Right atrium auricular region (tissue), 2 donors: ENCODE measurements at places on chromosomes 16 and 17.

- no peak for DNase-seq
- H3K27me3 ChIP-seq = no peaks in the 10 kb centered on the region
- no peaks in the 10 kb centered on the region for H3K36me3 ChIP-seq
- H3K4me1 ChIP-seq = no peaks in the 10 kb centered on the region
- no peak overlapping the region for H3K4me3 ChIP-seq
Observed at GRCh38 chr16:85923153-85924021, 24.4 kb downstream of the IRF8 start.

DNA sequence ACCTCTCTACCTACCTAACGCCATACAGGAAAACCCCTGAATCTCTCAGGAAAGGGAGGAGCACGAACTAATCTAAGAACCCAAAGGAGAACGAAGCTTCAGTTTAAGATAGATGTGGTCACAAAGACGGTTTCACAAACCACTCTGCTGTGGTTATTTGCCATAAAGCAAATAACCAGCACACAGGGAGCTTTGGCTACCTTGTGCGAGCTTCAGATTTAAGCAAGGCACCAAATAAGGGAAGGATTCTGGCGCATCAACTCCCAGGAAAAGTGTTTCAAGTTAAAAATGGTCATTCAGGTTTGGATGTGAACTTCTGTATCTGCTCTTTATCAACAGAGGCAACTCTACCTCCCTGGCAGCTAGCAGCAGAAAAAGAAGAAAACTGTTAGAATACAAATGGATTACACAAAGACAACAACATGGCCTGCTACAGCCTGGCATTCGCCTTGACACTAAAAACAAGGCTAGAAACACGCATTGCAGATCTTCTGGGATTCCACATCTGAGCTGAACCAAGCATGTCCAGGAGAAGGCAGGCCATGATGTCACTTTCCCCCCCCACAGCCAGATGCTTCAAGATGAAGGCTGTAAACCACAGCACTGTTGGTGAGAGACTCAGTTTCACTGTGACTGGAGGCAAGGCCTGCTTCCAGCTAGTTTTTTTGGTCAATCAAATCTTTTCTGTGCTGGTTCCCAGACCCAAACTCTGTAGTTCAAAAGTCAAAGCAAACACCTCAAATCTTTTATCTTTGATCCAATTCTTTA is 43.6 kb downstream of the SMG6 start:
- no peak for DNase-seq
- H3K4me1 ChIP-seq = no peaks in the 10 kb centered on the region
- no peak overlapping the region for H3K27ac ChIP-seq
- H3K27me3 ChIP-seq = no peaks in the 10 kb centered on the region

DNA sequence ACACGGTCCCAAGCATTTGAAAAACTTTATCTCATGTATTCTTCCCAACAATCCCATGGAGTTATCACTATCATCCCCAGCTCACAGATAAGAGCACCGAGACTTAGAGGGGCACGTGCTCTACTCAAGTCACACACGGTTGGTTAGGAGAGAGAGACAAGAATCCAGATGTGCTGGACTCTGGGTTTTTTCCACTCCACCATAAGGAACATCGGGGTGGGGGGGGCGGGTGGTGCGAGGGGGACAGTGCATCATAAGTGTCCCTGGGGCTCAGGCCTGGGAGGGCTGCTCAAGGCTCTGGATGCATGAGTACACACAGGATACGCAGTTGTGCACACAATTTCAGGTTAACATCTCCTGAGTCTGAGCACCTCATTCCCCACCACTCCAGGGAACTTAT is 7.4 kb downstream of the CDC42EP4 start:
- peak overlapping the region; percentile 99 for H3K27ac ChIP-seq
- DNase-seq = no peak
- no peaks in the 10 kb centered on the region for H3K36me3 ChIP-seq
- no peaks in the 10 kb centered on the region for H3K27me3 ChIP-seq
- no peak overlapping the region for H3K4me3 ChIP-seq

DNA sequence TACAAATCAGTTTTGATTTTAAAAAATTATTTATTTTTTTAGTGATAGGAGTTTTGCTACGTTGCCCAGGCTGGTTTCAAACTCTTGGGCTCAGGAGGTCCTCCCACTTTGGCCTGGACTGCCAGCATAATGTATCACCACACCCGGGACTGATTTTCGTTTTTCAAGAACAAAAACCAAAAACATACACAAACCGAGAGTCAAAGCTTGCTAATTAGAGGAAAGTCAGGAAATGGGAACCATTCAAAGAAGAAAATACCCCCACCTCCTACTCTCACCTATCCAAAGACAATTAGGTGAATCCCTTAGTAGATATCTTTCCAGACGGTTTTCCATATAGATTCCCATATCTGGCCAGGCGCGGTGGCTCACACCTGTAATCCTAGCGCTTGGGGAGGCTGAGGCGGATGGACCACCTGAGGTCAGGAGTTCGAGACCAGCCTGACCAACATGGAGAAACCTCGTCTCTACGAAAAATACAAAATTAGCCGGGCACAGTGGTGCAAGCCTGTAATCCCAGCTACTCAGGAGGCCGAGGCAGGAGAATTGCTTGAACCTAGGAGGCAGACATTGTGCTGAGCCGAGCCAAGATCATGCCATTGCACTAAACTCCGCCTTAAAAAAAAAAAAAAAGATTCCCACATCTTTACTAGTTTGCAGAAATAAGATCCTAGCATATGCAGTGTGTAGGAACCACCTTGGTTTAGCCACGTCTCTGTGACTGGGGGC is 883 bp upstream of the SPN start:
- no peaks in the 10 kb centered on the region for H3K27me3 ChIP-seq
- no peak overlapping the region for H3K27ac ChIP-seq

DNA sequence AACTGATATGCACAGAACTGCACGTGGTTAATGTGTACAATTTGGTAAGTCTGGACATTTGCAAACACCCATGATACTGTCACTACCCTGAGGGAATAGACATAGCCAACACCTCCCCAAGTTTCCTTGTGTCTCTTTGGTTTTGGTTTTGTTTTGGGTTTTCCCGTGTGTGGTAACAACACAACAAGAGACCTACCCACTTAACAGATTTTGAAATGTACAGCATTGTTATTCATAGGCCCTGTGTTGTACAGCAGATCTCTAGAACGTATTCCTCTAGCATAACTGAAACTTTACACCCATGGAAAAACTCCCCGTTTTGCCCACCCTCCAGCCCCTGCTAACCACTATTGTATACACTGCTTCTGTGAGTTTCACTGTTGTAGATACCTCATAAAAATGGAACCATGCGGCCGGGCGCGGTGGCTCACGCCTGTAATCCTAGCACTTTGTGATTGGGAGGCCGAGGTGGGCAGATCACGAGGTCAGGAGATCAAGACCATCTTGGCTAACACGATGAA is 76.3 kb upstream of the TBC1D3K start:
- no peaks in the 10 kb centered on the region for H3K27me3 ChIP-seq
- no peak overlapping the region for H3K27ac ChIP-seq
- no peaks in the 10 kb centered on the region for H3K36me3 ChIP-seq
- H3K4me1 ChIP-seq = no peaks in the 10 kb centered on the region
- no peak for DNase-seq

DNA sequence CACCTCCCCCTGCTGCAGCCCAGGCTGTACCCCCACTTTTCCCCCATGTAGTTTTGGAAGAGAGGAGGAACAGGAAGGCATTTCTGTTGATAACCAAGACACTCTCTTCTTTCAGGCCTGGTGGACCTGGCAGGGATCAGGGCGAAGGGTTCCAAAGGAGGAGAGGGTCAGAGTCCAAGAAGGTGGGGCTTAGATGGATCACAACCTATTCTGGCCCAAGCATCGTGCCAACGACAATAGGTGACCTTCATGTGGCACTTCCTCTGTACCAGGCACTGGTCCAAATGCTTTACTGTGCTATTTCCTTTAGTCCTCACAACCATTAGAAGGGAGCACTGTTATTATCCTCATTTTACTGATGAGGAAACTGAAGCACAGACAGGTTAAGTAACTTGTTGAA is 84.3 kb downstream of the TMEM132E start:
- H3K4me3 ChIP-seq = no peak overlapping the region
- no peak overlapping the region for H3K27ac ChIP-seq
- no peaks in the 10 kb centered on the region for H3K27me3 ChIP-seq
- no peaks in the 10 kb centered on the region for H3K36me3 ChIP-seq
